NCI-H460 (cell line): ENCODE measurements at places on chromosomes 2 and 18.

DNA sequence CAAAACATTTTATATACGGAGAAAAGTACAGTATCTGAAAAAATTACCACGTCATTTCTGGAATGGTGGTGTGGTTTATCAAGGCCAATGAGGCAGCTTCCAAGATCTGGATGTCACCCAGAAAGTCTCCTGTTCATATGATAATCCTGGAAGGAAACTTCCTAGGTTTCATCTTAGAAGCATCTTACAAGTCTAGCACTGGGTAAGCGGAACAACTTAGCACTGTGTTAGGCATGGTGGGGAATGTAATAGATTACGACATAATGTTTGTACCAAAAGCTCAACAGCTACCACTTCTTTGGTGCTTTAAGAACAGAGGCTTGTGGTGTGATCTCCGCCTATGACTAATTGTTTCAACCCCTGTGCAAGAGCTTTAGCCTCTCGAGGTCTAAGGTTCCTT is 63.1 kb upstream of the LYPD1 start:
- no peak for DNase-seq

- no peak for DNase-seq
Observed at GRCh38 chr2:41990688-41991087, 57.1 kb upstream of the PKDCC start.

GRCh38 chr18:21663578-21663977 is 41.0 kb downstream of the ABHD3 start:
- no peak for DNase-seq

- DNase-seq, result no peak
Observed at GRCh38 chr18:40577239-40577980, 1377.6 kb upstream of the PIK3C3 start.

DNA sequence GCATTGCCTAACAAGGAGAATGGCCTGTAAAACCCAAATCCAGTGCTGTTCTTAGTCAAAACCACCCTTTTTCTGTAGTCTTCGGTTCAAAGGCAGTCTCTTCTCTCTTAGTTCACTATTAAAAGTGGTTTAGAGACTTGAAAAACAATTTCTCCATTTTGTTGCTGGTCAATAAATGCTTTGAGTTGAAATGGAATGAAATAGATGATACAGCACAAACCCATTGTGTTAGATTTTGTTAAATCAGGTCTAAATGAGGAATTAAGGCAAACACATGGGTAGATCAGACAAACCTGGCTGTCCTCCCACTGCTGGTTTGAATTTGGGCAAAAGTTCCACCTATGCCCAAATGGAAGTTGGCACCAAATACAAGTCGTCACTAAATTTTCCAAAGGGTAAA is 150.1 kb upstream of the SERTAD2 start:
- no peak for DNase-seq
